Effector memory CD8-positive, alpha-beta T cell (primary cell): ENCODE measurements at places on chromosomes 2 and 18.

- no peaks in the 10 kb centered on the region for H3K36me3 ChIP-seq
- H3K27me3 ChIP-seq: no peaks in the 10 kb centered on the region
- no peak for DNase-seq
- H3K4me3 ChIP-seq: no peak overlapping the region
- no peaks in the 10 kb centered on the region for H3K4me1 ChIP-seq
These were observed 180.2 kb upstream of the TNP1 start for GRCh38 chr2:217040099-217040498.

DNA sequence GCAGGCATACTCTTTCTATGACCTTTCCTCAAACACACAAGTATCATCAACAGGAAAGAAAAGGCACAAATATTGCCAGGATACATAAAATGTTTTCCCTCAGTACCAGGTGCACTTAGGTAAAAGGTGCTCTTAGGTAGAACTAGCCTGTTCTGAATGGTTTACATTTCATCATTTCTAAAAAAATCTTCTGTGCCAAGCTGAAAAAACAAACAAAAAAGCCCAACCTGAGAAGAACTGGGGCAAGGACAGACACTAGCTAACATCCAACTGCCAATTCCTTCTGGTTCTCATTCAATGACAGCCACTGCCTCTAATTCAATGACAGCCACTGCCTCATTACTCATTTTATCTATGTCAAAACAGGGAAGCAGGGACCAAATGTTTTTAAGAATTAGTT lies 68.5 kb downstream of the SPIRE1 start:
- no peaks in the 10 kb centered on the region for H3K27me3 ChIP-seq
- no peaks in the 10 kb centered on the region for H3K4me1 ChIP-seq
- H3K36me3 ChIP-seq: no peaks in the 10 kb centered on the region
- no peak for DNase-seq

DNA sequence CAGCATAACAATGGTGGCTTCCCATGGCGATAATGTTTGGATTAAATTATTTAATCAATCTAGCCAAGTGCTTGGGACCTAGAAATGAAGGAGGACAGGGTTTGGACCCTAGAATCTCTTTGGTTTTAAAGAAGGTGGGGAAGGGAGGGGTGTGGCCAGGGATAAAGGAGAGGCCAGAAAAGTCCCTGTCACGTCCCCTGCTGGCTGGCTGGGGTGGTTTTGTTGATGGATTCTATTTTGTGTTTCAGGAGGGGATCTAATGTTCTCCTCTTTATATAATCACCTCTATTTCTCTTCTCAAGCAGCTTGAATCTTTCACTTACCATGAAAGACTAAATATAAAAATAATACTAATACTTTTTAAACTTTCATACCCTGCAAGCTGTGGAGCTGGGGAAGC lies 52.6 kb upstream of the GALR1 start:
- H3K4me3 ChIP-seq: no peak overlapping the region
- no peaks in the 10 kb centered on the region for H3K4me1 ChIP-seq
- peaks cover 23% of the 10 kb centered on the region for H3K27me3 ChIP-seq
- H3K36me3 ChIP-seq: no peaks in the 10 kb centered on the region

- H3K27ac ChIP-seq: peak overlapping the region; percentile 97
- peaks cover 17% of the 10 kb centered on the region for H3K4me1 ChIP-seq
- no peak for DNase-seq
These were observed 871 bp upstream of the ALS2 start for GRCh38 chr2:201781557-201782051.

GRCh38 chr2:74764429-74765272 lies 69.3 kb upstream of the HK2 start:
- H3K27me3 ChIP-seq: peaks cover 35% of the 10 kb centered on the region
- H3K4me3 ChIP-seq: no peak overlapping the region
- H3K27ac ChIP-seq: no peak overlapping the region
- no peak for DNase-seq
- peaks cover 3% of the 10 kb centered on the region for H3K36me3 ChIP-seq

DNA sequence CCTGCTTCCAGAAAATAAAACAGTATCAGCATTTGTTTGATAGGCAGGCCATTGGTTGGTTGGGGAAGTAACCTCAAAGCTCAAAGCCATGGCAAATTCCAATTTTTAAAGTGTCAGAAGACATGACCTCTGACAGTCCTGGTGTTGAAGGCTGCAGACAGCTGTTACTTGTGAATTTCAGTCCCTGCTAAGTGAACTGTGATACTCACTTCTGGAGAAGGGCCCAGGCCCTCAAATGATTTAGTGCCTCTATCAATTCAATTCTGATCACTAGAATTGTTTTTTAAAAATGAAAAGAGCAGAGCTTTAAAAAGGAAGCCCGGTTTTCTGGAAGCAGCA lies 23.1 kb downstream of the MRPL44 start:
- no peak for DNase-seq
- no peak overlapping the region for H3K4me3 ChIP-seq
- no peaks in the 10 kb centered on the region for H3K4me1 ChIP-seq
- no peaks in the 10 kb centered on the region for H3K36me3 ChIP-seq

GRCh38 chr18:62717925-62718800 lies 2.8 kb downstream of the PHLPP1 start:
- H3K36me3 ChIP-seq: peaks cover 12% of the 10 kb centered on the region
- DNase-seq: no peak
- peaks cover 29% of the 10 kb centered on the region for H3K4me1 ChIP-seq
- no peaks in the 10 kb centered on the region for H3K27me3 ChIP-seq

- DNase-seq: no peak
- no peak overlapping the region for H3K4me3 ChIP-seq
- H3K36me3 ChIP-seq: no peaks in the 10 kb centered on the region
- H3K27ac ChIP-seq: no peak overlapping the region
- H3K27me3 ChIP-seq: no peaks in the 10 kb centered on the region
- H3K4me1 ChIP-seq: no peaks in the 10 kb centered on the region
These were observed 57.7 kb upstream of the HPCAL1 start for GRCh38 chr2:10245021-10245420.

DNA sequence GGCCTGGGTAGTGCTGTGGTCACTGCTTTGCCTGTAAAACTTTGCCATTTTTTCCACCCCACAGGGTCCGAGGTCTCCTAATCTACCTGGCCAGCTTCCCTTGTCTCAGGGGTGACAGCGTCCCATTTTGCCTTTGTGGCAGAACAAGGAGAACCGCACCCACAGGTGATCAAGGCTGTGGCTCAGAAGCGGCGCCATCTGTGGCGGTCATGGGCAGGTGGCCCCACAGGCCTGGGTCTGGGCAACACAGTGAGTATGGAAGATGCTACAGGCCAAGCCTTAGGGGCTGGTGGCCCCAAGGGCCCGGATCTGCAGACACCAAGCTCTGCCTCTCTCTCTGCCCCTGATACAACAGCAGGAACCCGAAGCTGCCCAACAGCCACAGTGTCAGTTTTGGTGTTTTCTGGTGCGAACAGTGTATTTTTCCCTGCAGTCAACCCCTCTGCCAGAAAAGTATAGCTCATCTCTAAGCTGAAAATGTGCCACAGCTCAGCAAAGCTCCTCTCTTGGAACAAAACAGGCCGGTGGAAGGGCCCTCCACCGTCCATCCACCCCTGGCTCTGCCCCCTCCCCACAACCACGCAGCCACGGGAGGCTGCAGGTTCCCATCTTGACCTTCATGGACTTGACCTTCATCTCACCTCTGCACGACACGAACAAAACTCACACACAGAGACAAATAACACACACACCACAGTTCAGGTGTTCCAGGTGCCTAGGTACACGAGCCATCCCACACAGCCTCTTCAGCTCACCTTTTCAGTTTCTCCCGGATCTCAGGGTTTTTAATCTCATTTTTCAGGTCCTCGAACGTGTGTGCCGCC lies 96.7 kb downstream of the PXDN start:
- H3K27ac ChIP-seq: no peak overlapping the region
- no peaks in the 10 kb centered on the region for H3K27me3 ChIP-seq
- no peak overlapping the region for H3K4me3 ChIP-seq
- peaks cover 2% of the 10 kb centered on the region for H3K36me3 ChIP-seq

DNA sequence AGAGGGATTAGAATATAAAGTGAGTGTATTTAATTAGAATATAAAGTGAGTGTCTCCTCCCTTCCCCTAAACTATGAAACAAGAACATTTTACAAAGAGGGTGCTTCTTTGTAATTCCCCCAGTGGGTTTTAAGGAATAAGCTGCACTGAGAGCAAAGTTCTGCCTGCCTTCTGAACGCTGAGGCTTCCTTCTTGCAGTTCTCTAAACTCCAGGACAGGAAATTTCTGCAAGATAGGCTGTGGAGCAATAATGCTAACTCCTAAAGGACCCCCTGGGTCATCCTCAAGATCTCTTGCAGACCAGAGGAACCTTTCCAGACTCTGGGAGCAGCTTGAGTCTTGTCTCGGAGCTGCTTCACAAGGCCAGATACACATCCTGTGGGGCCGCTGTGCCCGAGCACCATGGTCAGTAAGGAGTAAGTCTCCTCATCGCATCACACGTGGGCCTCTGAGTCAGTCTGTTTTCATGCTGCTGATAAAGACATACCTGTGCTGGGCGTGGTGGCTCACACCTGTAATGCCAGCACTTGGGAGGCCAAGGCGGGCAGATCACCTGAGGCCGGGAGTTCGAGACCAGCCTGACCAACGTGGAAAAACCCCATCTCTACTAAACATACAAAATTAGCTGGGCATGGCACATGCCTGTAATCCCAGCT lies 87.5 kb upstream of the KCNE4 start:
- no peak overlapping the region for H3K4me3 ChIP-seq
- no peak for DNase-seq
- no peaks in the 10 kb centered on the region for H3K4me1 ChIP-seq
- H3K27me3 ChIP-seq: peaks cover 30% of the 10 kb centered on the region
- H3K27ac ChIP-seq: no peak overlapping the region

DNA sequence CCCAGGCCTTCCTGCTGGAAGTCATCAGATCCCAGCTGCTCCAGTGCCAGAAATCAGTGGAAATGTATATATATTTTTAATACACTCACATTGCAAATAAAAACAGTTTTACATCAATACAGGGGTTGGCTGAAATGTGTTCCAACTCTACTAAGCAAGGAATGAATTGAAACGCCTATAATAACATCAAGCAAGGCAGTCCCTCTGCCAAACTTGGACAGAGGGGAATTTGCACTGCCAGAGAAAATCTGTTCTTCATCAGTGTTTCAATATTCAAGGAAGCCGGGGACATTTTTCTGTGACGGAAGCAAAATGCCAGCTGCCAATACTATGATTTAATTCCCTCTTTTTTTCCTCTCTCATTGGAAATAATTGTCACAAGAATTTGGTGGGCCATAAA lies 335.3 kb downstream of the TNS1 start:
- H3K27me3 ChIP-seq: peaks cover 11% of the 10 kb centered on the region
- no peaks in the 10 kb centered on the region for H3K36me3 ChIP-seq
- no peaks in the 10 kb centered on the region for H3K4me1 ChIP-seq
- no peak overlapping the region for H3K27ac ChIP-seq
- no peak overlapping the region for H3K4me3 ChIP-seq

DNA sequence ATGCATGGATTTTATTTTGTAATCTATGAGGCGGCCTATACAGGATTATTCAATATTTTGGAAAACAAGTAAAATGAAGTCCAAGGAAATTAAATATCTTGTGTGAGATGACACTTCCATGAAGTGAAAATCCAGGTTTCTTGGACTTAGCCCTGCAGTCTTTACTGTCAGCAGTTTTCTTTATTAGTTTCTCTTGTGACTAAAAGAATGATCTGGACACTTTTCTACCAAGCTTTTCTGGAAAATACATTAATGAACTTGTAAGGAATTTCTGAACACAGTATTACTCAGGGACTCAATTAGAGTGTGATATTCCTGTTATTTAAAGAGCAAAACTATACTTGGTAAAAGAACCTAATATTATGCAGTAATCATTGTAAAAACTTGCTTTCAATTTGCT lies 610.4 kb upstream of the SLC8A1 start:
- no peak overlapping the region for H3K27ac ChIP-seq
- H3K27me3 ChIP-seq: no peaks in the 10 kb centered on the region
- no peaks in the 10 kb centered on the region for H3K4me1 ChIP-seq
- no peak overlapping the region for H3K4me3 ChIP-seq

DNA sequence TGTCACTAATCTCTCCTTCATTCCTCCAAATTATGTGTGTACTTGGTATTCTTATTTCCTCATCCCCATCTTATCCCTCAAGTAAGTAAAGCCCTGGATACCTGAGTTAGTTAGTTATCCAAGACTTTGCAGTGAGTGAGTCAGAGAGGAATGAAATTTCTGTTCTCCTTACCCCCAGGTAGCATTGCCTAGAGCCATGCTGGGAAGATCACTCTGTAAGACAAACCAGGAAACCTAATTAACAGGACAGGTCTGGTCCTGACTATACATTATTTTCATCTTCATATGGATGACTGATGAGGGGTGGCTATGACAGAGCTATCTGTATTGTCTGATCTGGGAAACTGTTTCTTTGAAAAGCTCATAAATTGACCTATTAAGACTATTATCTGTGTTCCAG lies 55.0 kb upstream of the ITGA6 start:
- no peak overlapping the region for H3K4me3 ChIP-seq
- peaks cover 33% of the 10 kb centered on the region for H3K27me3 ChIP-seq
- no peaks in the 10 kb centered on the region for H3K36me3 ChIP-seq
- peaks cover 2% of the 10 kb centered on the region for H3K4me1 ChIP-seq
- no peak overlapping the region for H3K27ac ChIP-seq
- no peak for DNase-seq

DNA sequence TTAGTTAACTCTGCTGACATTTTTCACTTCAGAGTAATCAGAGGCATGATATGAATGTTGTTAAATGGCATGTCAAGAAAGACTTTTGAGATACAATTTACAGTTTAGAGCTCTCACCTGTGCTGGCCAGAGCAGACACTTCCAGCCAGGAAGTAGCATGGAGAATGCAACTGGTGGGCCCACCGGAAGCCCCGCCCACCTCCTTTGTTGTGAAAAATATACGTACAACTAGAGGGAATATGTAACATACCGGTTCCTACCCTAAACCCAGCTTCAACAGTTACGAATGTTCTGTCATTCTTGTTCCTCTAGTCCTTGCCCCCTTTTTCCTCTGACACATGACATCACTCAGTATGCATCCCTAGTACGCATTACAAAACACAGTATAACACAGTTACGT lies 70.2 kb upstream of the ITM2C start:
- DNase-seq: peak; percentile 19
- peaks cover 40% of the 10 kb centered on the region for H3K4me1 ChIP-seq
- H3K27ac ChIP-seq: no peak overlapping the region
- peaks cover 24% of the 10 kb centered on the region for H3K36me3 ChIP-seq
- no peaks in the 10 kb centered on the region for H3K27me3 ChIP-seq

- no peak overlapping the region for H3K27ac ChIP-seq
- H3K36me3 ChIP-seq: peaks cover 3% of the 10 kb centered on the region
- H3K27me3 ChIP-seq: peaks cover 67% of the 10 kb centered on the region
- H3K4me3 ChIP-seq: no peak overlapping the region
- no peak for DNase-seq
- H3K4me1 ChIP-seq: peaks cover 4% of the 10 kb centered on the region
These were observed 22.5 kb downstream of the TMEM178A start for GRCh38 chr2:39688181-39688580.

GRCh38 chr2:205769495-205769850 lies 87.2 kb downstream of the NRP2 start:
- H3K4me1 ChIP-seq: peaks cover 3% of the 10 kb centered on the region
- DNase-seq: no peak
- H3K27me3 ChIP-seq: peaks cover 30% of the 10 kb centered on the region
- no peak overlapping the region for H3K27ac ChIP-seq

GRCh38 chr2:222572751-222573174 lies 83.1 kb downstream of the FARSB start:
- peaks cover 36% of the 10 kb centered on the region for H3K36me3 ChIP-seq
- H3K4me1 ChIP-seq: no peaks in the 10 kb centered on the region
- no peak overlapping the region for H3K27ac ChIP-seq
- H3K27me3 ChIP-seq: no peaks in the 10 kb centered on the region

GRCh38 chr18:49814147-49814499 lies 790 bp upstream of the ACAA2 start:
- DNase-seq: no peak
- H3K36me3 ChIP-seq: peaks cover 10% of the 10 kb centered on the region
- H3K27ac ChIP-seq: peak overlapping the region; percentile 96
- H3K27me3 ChIP-seq: no peaks in the 10 kb centered on the region
